ENCODE measurements at places on chromosomes 6 and 20.

GRCh38 chr20:42639140-42639539, 550.6 kb downstream of the PTPRT start:
- no peak for DNase-seq

DNA sequence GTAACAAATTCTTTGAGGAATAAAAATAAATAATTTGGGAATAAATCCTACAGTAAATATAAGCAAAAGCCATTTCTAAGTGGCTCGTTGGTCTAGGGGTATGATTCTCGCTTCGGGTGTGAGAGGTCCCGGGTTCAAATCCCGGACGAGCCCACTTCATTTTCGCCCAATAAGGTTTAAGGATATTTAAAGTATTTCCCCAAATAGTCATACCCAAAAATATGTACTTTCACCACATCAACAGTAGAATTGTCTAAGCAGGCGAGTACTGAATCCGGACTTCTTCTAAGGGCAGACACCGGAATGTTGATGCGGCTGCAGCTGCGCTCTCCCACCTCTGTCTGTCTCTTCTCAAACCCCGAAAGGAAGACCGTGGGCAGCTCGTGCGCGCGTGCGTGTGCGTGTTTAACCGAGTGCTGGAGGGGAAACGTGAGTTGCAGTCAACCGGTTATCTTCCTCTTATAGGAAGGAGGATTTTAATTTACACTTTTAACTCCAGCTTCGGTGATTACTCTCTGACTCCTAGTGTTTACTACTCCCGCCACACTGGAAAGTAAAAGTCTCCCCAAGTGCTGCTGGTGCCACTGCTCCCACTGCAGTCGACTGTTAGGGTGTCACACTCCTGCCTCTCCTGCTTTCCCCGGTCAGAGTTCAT, 155.7 kb upstream of the PRSS16 start:
- DNase-seq = peak; percentile 67

DNA sequence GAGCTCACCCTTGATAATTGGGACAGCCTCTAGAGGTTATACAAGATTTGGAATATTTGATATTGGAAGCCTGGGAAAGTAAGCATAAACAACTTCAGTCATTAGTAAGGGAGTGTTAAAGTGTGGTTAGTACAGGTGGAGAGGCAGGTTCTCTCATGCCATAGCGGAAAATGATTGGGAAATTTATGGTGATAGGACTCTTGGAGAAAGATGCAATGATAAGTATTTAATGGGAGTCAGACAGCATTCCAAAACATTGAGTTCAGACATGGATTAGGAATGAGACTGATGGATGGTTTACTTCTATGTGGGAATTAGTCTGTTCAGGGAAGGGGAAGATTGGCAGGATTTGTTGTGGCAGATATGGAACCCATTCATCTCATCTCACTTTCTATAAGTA, 152.7 kb downstream of the MCHR2 start:
- no peak for DNase-seq

DNA sequence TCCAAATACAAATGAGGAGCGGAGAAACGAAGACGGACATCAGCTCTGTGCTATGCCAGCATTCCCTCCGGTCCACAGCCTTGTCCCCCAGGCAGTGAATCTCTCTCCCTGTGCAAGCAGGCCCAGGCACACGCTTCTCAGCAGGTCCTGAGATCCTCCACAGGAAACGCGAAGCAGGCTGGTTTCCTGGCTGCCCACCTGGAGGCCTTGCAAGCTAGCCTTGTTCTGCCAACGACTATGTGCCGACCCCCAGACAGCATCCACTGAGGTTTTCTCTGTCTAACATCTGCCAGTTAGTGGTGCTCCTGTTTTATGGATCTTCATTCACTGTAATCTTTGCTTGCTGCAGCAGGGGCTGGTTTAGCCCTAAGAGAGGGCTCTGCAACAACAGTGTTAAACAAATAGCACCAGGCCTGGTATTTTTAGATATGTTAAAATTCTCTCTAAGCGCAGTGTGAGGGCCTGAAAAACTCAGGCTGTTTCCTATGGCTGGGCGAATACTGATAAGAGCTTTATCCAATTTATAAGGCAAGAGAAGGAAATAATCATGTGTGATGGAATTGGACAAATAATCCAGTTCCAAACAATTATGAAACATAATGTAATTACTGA, 386.0 kb upstream of the ARID1B start:
- no peak for DNase-seq

GRCh38 chr6:155066921-155067680, 72.0 kb downstream of the TIAM2 start:
- DNase-seq = no peak

DNA sequence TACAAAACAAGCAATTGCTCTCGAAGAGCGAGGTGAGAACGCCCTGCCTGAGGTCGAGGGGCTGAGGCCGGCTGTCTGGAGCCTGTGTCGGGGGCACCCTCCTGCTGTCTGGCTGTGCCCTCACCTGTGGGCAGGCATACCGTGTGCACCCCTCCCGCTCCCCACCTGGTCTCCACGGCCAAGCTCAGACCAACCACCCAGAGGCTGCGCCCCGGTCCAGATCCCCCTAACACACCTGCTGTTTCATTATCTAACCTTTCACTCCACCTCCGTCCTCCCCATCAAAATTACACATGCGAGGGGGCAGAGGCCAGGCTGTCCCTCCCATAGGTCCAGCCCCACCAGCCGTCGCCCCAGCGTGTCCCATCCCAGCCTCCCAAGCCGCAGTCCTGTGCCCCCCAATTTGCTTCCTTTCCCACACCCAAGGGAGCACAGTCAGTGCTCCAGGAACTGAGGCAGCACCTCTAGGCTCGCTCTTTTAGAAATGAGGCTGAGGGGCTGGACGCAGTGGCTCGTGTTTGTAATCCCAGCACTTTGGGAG, 35.2 kb downstream of the NTSR1 start:
- no peak for DNase-seq

DNA sequence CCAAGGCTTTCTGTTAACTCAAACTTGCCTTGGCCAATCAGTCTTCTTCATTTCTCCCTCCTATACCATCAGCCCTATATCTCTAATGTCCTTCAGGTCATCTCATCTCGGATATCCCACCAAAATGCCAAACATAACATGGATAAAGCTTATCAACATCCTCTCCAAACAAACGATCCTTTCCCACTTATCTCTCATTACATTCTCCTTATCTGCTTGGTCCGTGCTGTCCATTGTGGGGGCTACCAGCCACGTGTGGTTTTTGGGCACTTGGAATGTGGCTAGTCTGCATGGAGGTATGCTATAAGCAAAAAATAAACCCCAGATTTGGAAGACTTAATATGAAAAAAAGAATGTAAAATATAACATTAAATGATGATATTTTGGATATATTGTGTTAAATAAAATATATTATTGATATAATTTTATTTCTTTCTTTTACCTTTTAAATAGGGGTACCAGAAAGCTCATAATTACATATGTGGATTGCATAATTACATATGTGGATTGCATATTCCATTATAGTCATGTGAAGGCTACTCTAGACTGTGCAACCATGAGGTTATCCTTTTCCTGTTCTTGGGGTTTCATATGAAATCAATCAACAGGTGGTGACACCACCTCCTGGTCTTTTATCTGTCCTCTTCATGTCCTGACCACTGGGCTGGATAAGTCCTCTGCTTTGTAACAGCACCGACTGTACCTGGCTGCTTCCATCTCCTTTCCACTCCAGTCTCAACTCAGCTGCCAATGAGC, 123.0 kb downstream of the CD83 start:
- no peak for DNase-seq

- no peak for DNase-seq
These were observed 236.3 kb downstream of the PTPRK start for GRCh38 chr6:128284128-128284527.

GRCh38 chr6:45445364-45445748, 67.6 kb upstream of the SUPT3H start:
- DNase-seq = no peak

DNA sequence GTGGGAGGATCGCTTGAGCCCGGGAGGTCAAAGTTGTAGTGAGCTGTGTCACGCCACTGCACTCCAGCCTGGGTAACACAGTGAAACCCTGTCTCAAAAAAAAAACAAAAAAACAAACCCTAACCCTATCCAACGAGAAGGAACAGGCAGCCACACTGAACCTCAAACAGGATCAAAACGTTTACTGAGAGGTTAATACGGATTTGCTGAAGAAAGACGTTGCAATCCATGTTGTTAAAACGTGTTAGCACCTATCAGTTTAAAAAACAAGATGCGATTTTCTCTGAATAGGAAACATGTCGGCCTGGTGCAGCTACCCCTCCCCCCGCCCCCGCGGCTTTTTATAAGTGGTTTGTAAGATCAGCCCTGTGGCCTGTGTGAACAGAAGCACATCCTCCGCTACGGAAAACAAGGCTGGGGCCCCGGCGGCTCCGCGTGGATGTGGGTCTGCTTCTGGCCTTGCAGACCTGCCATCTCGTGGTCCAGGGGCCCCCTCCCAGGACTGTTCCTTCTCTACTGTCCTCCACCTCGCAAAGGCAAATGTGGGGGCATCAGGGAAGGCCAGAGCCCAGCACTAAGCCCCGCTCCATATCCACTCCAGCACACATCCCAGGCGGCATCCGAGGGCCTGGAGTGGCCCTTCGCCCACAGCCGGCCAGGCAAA, 11.4 kb downstream of the SLC2A4RG start:
- no peak for DNase-seq

DNA sequence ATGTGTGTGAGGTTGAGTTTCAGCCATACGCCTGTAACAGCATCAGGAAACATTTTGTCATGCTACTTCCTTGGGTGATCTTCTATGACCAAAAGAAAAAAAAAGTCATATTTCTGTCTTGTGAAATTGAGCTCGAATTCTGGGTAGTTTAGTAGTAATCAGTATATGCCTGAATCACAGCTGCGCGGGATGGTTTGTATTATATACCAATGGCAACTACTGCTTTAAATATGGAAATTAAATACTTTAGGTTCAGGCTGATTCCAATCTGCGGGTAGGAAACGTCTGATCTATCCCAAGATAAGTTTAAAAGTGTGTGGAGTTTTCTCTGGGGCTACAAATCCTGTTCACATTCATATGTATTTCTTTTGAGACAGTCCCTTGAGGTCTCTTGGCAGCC, 115.6 kb upstream of the FERMT1 start:
- DNase-seq = no peak

DNA sequence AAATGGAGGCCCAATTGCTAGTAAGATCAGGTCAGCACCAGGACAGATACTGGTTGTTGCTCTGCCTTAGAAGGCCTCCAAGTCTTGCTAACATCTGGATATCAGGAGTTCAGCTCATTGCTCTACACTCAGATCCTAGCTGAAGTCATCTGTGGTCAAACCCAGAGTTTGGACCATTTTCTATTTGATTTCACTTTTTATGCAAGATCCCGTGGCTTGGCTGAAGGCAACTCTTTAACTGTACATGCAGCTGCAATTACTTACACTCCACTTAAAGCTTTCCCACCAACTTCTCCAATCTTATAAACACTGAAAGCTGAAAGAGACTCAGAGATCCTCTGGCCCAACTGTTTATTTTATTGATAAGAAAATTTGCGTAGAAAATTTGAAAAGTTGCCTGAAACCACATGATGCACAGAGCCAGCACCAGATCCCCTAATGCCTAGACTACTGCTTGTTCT, 2.7 kb downstream of the SLC17A2 start:
- DNase-seq = no peak

- DNase-seq = no peak
These were observed 13.8 kb downstream of the SYNJ2 start for GRCh38 chr6:157995458-157995857.

- no peak for DNase-seq
These were observed 22.8 kb downstream of the DCBLD1 start for GRCh38 chr6:117505311-117505710.

DNA sequence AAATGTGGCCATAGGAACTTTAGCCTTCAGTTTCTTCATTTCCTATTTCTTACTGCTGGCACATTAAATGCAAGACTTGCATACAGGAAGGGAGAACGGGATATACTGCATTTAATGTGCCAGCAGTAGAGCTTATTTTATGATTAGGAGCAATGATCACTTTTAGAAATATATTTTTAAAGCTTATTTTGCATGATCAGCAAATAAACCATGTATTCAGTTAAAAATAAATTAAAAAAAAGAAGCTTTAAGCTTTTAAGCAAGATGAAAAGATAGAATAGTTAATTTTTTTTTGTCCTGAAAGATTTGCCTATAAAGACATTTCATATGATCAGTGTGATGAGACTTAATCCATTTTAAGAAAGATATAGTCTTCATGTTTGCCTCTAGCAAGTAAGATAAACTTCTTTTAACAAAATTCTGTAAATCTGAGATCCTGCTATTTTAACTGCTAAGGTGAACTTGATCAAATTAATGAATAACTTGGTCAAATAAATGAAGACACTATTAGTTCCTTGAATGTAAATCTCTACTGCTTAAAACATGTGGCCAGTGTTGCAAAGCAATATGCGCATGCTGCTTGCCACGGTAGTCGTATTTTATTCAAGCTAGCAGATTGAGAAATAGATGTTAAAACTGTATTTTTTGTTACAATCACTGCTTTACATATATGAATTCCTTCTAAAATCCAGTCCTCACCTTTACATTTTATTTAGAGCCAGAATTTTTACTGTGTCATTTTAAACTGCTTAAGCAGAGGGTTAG, 36.2 kb upstream of the HCRTR2 start:
- no peak for DNase-seq

DNA sequence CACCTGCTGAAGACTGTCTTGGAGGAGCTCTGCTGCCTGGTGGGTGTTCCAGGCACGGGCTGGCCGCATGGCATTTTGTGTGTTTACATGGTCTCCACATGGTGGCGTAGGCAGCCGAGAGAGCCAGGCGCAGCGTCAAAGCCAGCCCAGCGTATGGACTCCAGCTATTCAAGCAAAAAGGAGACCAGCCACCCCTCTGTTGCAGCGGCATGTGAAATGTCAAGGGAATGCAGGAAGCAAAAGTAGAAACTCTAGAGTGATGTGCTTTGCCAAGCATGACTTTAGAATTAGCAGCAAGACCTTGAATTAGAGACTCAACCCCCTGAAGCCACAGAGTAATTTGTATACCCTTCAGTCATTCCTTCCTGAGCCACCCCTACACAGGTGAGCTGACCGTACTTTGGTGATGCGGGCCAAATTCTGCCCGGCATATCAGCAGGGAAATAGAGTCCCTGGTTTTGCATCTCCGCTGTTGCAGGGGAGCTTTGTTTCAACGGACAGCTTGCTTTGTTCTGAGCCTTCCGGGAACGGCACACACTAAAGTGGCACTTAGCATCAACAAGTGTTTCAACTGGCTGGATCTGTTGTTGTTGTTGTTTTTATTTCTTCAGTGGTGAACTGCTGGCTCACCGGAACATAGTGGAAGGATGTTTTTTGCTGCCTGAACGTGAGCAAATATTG, 48.5 kb downstream of the FNDC1 start:
- DNase-seq = no peak

DNA sequence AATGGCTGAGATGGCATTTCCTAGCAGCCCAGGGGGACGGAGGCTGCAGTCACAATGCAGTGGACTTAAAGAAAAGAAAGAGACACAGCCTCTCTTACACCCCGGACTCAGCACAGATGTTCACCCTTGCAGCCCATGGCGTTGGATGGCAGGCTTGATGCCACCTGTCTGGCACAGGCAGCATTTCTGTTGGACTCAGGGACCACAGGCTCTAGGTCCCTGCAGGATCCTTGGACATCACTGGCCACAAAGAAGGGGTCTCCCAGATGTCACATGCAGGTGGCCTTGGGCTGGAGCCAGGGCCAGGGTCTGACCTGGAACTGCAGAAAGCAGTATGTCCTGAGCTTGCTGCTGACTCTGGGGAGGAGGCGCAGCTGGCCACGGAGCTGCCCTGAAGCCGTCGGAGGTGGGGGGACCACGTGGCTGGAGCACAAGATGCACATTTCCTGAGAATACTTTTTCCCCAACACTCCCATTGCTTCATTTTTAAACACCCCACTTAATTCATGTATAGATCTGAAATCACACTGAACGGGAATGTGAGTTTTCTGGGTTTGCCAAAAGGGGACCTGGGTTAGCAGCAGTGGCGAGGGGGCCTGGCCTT, 102.3 kb upstream of the SULF2 start:
- no peak for DNase-seq
